ENCODE measurements at places on chromosomes 12 and 14.

GRCh38 chr14:90111895-90112534 is 50.2 kb downstream of the KCNK13 start:
- DNase-seq, result no peak

GRCh38 chr12:110661337-110661972 is 27.5 kb downstream of the HVCN1 start:
- peak; percentile 51 for DNase-seq

DNA sequence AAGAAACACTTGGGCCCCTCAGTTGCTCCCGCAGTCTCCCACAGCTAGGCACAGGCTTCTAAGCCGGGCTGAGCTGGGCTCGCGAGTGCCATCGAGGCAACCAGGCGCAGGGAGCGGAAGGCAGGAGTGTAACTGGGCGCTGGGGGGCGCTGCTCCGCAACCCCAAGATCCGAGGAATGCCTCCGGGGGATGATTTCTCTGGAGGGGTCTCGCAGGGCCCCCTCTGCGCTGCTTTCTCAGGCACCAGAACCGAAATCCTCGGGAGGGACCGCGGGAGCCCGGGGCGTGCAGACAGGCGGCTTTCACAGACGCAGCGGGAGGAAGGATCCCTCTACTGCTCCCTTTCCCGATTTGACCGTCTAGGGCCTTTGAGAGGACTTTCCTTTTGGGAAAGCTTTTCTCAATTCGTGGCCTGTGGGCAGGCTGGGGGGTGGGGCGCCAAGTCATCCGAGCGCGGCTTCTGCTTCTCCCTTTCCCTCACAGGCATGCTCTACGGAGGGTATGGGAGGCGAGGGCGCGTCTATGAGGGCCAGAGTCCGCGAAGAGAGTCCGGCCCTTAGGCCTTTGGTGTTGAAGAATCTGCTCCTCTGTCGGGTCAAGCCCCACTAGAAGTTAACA is 4.3 kb upstream of the NKX2-1 start:
- DNase-seq, result no peak

- no peak for DNase-seq
Observed at GRCh38 chr14:104435147-104436046, 144.2 kb upstream of the C14orf180 start.

GRCh38 chr12:4859478-4860210 is 50.1 kb upstream of the KCNA1 start:
- DNase-seq, result no peak

DNA sequence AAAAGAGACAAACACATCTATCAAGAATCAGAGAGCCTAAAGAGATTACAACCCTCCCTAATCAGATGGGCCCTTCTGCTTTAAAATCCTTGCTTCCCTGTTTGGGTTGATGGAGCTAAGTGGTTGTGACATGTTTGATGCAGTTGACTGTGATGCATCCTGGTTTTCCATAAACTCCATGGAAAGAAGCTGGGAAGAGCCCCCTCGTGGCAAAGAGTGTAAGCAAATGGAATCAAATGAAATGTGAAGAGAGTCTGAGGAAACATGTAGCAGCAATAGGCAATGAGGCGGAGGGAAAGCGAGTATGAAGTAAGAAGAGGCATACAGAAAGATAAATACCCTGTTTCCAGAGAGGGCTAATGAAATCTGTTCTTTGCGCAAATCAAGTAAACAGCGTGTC is 70.4 kb upstream of the SLCO1C1 start:
- no peak for DNase-seq

- DNase-seq, result no peak
Observed at GRCh38 chr14:65620195-65620594, 207.7 kb downstream of the FUT8 start.
